Activated naive CD4-positive, alpha-beta T cell treated with anti-CD3 and anti-CD28 coated beads, Interleukin-2, amount 10 ng/mL, durations not matched to agents 7 days and 5 days (primary cell): ENCODE measurements at places on chromosomes 6 and 20.

DNA sequence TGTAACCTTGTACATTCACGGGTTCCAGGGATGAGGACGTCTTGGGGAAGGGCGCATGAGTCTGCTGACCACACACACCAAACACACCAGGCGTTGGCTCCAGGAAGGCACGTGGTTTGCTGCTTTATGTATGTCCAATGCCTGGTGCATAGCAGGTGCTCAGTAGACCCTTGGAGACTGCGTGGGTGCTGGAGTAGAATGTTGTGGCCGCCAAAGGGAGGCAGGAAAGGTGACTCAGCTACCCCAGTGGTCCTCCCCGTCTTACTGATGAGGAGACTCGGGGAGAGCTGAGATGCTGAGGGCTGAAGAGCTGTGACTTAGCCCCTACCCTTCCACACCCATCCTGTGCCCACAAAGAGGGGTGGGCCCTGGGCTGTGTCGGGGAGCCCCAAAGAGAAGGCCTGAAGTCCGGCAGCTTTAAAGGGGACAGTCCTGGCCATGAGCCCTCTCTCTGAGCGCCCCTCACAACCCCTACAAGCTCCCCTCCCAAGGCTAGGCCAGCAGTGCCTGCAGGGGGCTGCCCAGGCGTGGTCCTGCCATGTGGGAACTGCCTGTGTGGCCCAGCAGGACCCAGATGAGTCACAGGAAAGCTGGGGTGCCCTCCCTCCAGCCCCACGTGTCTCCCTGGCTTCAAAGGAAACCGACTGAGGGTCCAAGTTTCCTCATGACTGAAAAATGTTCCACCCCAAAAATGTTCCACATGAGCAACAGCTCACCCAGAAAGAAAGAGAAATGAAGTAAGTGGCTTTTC lies 28.0 kb upstream of the PTGIS start:
- DNase-seq, result peak; percentile 65

- no peak for DNase-seq
Measured at GRCh38 chr6:160227038-160227768, 31.4 kb downstream of the SLC22A2 start.

DNA sequence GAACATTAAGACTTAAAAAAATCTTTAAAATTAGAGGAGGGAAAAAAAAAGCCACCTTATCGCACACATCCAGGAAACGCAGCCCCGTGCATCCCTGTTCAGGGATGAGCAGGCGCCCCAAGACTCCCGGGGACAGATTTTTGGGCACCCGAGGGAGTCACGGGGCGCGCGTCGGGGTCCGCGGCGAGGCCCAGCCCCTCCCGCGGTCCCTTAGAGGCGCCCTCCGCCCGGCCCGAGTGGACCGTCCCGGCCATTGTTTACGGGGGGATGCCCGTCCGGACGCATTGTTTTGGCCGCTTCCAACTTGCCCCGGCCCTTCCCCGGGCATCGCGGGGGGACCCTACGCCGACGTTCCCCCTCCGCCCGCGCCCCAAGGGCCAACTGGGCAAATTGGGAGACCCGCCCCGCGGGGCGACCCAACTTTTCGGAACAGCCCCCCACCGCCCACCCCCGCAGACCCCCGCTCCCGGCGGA lies 610 bp downstream of the ZNF217 start:
- peak; percentile 47 for DNase-seq

GRCh38 chr6:15313367-15313766 lies 67.5 kb downstream of the JARID2 start:
- DNase-seq, result no peak
